MCF 10A (cell line): ENCODE measurements at places on chromosomes 11 and 22.

- no peak for DNase-seq
Observed at GRCh38 chr11:61550665-61551227, 30.1 kb downstream of the SYT7 start.

GRCh38 chr11:17606233-17607082 lies 59.4 kb downstream of the OTOG start:
- no peak for DNase-seq

DNA sequence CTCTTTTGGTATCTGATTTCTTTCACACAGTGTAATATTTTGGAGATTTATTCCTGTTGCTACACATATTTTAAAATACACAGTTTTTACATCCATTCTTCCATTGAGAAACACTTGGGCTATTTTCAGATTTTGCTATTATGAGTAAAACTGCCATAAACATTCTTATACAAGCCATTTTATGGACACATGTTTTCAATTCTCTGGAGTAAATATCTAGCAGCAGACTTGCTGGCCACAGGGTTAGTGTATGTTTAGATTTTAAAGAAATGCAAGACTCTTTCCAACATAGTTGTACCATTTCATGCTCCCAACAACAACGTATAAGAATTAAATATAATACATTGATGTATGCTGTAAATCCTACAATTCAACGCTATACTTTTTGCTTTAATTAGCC lies 360.8 kb upstream of the PITPNB start:
- no peak for DNase-seq

DNA sequence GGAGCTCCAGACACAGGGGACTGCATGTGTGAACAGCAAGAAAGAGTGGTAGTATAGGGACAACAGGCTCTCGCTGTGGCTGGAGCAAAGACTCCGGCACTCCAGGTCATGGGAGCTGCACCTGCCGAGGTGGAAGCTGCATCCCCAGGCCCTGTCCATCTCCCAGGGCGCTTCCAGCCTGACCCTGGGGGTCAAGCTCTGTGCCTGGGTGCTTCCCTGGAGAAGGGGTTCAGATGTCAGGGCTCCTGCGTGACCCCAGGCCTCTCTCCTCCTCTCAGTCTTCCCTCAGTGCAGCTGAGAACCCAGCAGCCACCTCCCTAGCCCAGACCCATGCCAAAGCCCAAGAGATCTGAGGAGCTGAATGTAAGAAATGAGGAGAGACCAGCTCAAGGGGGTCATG lies 3.4 kb downstream of the TMPRSS4 start:
- no peak for DNase-seq

DNA sequence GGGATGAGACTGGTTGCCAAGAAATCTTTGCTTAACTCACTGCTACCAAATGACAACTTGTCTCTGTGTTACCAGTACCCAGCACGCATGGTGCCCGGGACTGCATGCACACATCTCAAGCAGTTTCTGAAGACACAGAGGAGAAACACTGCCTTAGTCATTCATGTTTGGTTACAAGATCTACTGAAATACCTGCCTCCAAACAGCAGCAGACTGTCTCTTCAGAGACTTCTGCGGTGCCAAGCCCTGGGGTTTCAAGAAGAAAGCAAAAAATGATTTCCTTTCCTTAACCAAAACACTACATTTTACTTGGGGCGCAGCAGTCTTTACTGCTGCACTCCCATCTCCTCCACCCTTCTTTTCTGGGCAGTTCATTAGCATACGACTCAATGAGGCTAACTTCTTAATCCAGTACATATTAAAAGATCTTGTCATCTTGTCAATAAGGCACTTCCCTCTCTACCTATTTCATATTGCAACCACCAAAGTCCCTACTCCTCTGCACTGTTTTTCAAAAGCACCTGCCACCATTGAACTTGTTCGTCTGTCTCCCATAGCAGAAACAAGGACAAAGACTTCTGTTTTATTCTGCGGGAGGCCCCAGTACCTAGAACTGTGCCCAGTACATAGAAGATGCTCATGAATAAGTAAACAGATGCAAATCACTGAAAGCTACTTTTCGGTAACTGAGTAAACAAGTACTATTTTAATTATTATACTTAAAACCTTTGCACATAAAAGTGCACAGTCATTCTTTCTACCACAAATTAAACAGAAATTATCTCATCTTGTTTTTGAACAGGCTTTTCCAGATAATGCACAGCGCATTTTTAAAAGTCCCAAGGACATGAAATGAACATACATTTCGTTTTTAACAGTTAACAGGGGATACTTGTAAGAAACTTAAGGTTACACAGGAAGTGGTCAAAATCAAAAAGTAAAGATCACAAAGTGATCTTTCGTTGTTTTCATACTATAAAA lies 4.0 kb downstream of the NAP1L4 start:
- no peak for DNase-seq

DNA sequence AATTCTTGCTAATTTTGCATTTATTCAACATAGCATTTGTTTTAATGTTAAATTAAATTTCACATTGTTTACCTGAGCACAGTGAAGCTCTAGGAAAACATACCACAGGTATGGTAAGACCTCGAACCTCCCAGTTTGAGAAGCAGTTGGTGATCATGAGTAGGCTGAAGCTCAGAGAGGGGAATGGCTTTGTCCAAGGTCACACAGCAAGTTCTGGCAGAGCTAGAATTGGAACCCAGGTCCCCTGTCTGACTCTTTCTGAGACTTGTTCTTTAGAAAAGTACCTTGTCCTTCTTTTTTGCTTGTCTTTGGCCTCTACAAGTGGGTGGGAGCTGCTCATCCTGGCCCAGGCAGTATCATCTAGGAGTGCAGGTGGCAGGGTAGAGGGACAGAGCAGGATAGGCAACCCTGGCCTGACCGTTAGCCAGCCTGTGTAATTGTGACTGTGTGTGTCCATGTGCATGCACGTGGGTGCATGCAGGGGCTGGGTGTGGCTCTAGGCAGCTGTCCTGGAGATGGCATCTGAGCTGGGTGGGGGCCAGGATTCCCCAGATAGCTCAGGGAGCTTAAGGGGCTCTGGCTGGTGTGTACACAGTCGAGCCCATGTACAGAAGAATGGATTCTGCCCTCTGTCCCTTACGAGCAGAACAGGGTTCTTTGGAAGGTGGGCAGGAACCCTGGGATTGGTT lies 21.6 kb downstream of the PHLDB1 start:
- no peak for DNase-seq
